ENCODE measurements at places on chromosomes 3 and 15.

GRCh38 chr15:32872621-32873283, 154.9 kb downstream of the GREM1 start:
- DNase-seq: peak; percentile 39

DNA sequence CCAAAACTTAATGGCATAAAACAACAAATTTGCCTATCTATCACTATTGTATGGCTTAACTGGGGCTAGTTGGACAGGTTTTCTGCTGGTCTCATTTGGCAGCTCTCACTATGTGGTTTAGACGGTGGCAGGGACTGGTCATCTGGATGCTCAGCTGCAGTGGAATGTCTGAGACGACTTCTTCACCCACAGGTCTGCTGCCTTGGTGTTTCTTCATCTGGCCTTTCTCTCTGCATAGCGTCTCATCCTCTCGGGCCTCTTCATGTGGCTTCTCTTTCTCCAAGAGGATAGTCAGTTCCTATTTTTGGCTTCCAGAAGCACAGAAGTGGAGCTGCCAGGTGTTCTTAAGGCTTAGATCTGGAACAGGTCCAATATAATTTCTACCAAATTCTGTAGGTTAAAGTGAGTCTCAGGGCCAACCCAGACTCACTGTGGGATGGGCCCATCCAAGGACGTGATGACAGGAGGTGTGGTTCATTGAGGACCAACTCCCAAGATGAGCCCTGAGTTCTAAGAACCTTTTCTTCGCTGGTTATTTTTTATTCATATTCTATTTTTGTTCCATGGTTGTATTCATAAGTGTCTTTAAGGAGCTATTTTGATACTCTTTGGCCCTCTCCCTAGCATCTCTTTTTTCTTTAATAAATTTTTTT, 18.6 kb downstream of the UBE2Q2 start:
- no peak for DNase-seq

GRCh38 chr15:56719774-56720555, 13.3 kb downstream of the ZNF280D start:
- no peak for DNase-seq

DNA sequence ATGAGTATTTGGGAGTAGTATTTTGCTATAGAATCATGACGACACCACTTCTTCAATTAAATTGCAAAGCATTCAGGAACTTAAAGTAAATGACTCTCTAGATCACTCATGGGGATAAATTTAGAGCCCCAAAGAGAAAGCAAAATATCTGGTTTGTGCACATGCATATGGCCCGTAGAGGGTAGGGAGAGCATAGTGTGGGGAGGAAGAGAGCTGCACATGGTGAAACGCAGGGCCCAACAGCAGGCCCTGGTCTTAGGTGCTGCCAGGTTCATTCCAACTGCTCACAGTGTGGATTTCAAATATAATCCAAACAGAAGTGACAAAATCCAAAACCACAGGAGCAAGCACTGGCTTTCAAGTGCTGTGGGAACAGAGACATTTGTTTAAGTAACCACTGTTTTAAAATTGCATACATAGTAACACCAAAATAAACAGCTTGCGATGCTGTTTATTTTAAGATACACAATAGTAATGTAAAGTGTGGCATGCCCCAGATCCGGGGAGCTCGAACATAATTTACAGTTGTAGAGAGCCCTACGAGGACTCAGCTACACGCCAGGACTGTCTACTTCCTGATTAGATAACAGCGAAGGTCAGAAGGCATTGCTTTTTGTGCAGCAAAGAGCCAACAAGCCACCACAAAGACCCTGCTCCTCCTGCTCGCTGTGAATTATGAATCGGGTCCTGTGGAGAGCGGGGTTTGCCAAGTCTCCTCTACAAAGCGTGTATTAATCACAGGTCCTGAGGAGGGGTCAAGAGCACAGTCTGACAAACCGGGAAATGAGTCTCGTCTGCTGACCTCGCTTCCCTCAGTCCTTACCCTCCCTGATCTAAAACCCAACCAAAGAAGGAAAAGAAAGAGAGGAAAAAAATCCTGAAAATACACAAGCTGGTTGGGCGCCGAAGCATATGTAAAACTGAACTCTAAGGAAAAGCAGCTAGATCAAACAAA, 80.6 kb downstream of the MEIS2 start:
- DNase-seq: no peak

DNA sequence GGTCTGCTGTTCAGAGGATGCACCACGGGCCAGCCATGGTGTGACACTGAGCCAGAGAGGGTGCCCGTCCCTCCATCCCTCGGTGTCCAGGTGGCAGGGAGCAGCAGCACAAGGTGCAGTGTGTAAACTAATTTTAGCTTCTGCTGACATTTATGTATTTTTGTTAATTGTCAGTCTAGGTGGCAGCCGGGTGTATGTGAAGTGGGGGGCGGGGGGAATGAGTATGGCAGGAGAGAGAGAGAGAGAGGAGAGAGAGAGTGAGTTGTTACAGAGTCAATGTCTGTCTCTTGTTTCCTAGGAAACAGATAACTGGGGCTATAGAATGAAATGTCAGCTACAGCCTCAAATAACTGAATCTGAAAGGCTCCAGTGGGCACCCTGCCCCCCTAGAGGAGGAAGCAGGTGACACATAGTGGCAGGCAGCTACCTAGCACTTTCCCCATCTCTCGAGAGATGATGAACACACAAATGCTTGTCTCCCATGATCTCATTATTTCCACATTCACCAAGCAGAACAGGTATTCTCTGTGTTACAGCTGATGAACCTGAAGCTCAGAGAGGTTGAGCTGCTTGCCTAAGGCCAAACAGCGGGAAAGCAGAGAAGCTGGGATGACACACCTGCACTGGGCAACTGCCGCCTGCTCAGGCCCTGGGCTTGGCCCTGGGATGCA, 24.7 kb downstream of the RASGRF1 start:
- no peak for DNase-seq

DNA sequence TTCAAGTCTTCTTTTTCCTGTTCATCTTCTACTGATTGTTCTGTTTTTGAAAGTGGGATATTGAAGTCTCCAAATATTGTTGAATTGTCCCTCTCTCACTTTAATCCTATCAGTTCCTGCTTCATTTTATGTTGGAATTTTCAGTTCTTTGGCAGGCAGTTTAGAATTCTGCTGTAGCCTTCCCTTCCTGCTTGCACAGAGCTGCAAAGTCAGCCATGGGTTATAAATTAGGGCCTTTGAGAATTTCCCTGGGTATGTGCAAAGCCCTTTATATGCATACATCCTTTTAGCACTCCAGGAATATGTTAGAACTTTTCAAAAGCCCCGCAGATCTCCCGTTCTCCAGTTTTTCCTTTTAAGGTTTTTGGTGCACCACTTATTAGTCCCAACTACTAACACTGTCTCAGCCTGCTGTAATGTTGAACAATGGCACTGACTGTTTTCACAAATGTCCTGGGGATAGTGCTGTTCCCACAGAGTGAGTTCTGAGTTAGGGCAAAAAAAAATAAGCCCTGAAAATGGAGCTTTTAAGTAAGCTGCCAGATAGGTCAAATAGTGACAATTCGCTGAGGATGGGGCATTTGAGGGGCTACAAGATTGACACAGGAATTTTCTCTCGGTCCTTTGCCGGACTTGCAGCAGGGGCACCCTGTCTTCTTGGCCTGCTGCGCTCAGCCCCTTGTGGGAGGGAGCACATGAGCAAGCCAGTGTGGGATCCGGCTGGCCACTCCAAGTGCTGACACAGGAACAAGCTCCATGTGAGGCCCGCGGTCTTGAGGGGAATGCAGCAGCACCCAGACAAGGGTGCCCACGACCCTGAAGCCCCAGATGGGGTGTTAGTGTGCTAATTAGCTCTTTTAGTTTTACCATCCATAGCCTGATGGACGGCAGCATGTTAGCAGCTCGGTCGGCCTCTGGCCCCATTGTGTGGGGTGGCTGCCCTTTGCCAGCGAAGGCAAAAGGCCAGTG, 96.0 kb downstream of the VPS8 start:
- no peak for DNase-seq

DNA sequence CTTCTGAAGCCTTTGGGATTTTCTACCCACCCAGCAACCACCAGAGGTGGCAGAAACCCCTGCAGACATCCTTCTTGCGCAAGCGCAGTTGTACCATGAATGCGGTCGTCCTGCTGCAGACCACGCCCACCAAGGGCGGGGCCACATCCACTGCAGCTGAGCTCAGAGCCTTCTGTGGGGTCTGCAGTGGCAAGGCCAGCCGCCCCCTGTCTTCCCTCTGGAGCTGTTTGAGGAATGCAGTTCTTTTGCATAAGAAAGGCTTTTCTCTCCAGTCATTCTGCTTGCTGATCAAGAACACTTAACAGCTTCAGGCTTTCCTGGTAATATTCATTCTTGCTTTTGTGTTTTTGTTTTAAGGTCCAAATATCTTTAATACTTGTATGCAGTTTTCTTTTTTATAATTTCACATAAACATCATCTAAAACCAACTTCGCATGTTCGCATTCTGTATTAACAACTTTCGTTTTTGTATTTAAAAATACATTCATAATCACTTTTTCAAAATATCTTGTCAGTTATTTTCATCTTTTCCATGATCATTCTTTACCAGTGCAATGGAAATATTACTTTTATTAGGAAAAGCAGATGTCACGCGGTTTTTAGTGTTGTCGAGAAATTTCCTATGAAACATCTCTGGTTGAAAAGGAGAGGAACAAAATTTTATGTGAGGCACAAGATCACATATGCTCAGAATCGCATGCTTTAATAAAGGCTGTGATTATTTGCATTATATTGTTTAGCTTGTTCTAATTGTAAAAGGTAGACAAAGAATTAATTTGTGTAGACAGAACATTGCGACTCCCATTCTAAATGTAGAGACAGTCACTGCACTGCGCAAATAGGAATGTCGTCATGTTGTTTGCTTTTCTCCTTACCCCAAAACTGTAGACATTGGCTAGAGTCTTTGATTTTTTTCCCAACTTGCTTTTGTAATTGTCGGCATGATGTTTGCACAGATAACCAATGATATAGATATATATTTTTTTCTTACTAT, 98.1 kb upstream of the SNRPN start:
- DNase-seq: peak; percentile 74

- DNase-seq: no peak
Measured at GRCh38 chr3:143124601-143125520, 5.3 kb downstream of the CHST2 start.

DNA sequence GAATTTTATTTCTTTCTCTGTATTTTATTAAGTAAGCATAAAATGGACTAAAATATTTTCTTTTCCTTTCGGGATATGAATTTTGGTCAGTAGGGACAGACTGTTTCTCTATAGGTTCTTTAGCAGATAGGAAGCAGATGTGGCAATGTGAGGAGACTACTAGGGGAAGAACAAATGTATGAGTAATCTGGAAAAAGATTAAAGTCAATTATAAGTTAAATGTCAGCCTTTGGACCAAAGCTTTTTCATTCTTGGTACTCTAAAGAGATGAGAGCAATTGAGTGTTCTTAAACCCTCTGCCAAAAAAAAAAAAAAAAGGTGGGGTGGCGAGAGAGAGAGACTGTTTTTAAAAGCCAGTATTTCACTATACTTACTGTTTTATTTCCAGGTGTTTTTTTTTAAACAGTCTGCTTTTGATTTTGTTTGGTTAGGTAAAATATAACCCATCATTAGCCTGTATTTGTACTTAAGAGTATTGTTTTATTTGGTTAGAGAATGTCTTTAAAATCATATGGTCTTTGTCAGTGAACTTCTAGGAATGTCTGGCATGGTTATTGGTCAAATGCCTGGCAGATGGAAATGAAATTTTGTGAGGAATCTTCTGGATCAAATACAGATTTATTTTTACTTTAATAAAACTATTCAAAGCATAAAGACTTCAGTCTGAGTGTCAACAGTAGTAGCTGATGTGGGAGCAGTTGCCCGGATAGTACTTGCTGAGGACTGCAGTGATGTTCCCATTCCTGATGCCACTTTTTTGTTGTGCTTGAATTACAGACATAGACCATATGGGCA, 63.8 kb downstream of the LRRC49 start:
- peak; percentile 69 for DNase-seq

GRCh38 chr3:168077091-168077490, 18.6 kb downstream of the GOLIM4 start:
- no peak for DNase-seq

DNA sequence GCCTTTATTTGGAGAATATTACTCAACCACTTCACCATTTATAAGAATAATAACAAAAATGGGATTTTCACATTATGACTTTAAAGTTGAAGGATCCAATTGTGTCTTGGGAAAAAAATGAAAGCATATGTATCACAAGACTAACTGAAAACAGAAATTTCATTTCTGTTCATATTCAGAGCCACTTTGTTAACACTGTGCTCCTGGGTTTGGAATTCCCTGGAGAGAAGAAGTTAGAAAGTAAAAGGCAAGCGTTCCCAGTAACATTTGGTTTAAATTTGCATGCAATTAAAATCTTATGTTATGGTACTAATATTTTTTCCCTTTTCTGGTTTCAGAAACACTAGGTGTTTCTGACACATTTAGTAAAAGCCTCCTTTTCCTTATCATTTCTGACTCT, 230.8 kb downstream of the RBMS3 start:
- peak; percentile 55 for DNase-seq

DNA sequence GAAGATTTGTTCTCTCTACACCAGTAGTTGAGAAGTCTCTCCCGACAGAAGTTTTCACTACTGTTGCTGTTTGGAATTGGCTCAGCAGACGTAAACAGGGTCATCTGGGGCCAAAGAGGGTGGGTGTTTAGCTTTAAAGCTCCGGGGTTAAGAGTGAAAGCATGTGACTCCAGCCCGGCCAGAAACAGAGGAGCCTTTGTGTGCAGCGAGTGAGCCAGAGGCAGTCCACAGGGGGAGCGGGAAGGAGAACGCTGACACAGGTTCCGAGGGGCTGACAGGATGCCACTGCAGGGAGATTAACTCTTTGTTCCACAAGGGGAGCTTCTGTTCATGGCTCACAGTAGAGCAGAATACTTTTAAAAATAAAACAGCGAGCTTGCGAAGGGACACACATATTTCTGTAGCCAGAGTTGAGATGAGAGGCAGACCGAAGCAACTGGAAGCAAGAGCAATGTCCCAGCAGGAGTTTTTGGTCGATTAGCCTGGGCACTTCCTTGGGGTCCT, 26.9 kb downstream of the BMF start:
- DNase-seq: peak; percentile 47

GRCh38 chr3:63991666-63992065, 31.6 kb downstream of the PSMD6 start:
- DNase-seq: no peak

DNA sequence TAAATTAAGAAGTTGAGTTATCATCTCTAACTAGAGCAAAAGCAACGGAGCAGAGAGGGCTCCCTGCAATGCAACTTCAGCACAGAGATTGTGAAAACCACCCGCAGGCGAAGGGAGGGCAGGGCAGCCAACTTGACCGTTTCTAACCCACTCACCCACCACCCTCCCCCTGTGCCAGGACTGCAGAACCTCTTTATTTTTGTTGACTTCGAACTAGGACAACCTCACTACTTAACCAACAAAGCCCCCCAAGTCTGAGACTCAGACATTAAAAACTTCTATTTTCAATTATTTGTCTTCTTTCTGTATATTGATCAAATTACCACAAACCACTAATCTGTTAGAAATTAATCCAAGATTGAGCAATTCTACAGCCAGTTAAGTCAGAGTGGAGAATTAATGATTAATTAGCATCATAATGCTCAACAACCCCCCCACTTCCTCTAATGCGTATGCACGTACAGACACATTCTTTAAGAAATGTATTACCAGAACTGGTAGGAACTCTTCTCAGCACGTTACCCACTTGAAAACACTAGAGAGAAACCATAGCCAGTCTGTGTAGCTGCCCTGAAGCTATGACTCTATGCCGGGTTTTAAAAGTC, 2.0 kb downstream of the MGLL start:
- peak; percentile 43 for DNase-seq

GRCh38 chr3:146218880-146219866, 31.7 kb downstream of the PLSCR4 start:
- peak; percentile 39 for DNase-seq

GRCh38 chr15:98121957-98122356, 161.5 kb downstream of the ARRDC4 start:
- no peak for DNase-seq

- DNase-seq: peak; percentile 15
Measured at GRCh38 chr3:37324850-37325321, 150.5 kb upstream of the LRRFIP2 start.
